ENCODE measurements at places on chromosomes 7 and 10. TPM values are rescaled to one million over a fixed set of nuclear protein-coding genes. Genes with fewer than 3 reads are reported as not detected.

The PAPOLB gene
- not detected for total RNA-seq

The NEBL gene
- total RNA-seq = 13.0 TPM

The TBRG4 gene
- total RNA-seq = 111 TPM

The RASA4B gene
- 1.8 TPM for total RNA-seq

The ARHGAP22 gene
- 3.4 TPM for total RNA-seq

The GIMAP7 gene
- not detected for total RNA-seq

The CHRM2 gene
- not detected for total RNA-seq
